ENCODE measurements at places on chromosomes 12 and 14. TPM values are rescaled to one million over a fixed set of nuclear protein-coding genes. Genes with fewer than 3 reads are reported as not detected.
A peak's percentile ranks its signal among the peaks of the same experiment; 100 is the strongest.

KRT85 gene
- not detected for total RNA-seq

PLBD1 gene
- total RNA-seq, result 6.6 TPM

DNA sequence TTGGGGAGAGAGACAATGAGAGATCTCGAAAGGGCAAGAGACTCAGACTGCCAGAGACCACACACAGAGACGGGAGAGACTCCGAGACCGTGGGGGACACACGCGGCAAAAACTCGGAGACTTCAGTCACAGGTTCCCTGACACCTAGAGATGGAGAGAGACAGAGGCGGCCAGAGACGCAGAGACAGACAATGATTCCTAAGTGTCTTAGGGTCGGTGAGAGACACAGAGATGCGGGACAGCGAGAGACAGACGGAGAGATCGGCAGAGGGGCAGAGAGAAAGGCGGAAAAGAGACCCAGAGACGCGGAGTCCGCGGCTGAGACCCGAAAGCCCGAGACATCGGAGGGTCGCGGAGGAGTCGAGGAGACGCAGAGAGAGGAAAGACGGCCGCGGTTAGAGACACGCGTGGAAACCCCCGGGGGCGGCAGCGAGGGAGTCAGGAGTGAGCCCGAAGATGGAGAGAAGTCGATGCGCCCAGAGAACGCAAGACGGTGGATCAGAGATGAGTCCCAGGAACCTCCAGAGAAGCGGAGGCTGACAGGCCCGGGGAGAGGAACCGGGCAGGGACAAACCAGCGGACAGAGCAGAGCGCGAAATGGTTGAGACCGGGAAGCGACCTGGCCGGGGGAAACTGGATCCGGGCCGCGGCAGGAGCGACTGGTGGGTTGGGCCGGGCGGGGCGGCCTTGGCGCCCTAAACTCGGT lies 7.8 kb downstream of the LHX5 start:
- DNase-seq, result no peak

DNA sequence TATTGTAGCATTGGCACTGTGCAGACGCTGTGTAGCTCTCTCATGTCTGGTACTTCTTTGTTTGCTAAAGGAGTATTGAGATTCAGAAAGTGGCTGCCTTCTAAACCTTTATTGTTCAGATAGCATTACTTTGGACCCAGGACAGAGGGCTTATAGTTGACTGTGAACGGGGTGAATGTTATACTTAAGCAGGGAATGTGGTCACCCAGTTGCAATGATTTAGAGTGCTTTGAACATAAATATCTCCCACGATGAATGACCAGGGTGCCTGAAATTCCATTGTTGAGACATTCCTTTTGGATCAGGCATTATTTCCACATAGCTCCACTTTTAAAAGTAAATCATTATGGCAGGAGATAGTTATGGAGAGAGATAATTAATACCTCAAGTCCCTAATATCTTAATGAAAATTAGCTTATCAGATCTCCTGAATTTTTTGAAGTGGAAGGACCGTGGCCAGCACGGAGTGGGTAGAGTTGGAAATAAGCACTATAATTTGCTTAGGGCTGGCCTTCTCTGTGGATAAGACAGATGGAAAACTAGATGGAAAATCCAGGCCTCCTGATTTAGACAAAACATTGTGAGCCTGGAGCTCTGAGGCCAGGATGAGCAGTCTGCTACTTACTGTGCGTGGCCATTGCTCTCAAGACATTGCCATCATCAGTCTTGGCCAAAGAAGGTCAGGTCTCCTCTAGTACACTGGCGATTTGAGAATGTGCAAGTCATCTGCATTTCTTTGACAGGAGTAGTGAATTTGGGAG lies 114.5 kb downstream of the ETV6 start:
- DNase-seq, result peak; percentile 65

DNA sequence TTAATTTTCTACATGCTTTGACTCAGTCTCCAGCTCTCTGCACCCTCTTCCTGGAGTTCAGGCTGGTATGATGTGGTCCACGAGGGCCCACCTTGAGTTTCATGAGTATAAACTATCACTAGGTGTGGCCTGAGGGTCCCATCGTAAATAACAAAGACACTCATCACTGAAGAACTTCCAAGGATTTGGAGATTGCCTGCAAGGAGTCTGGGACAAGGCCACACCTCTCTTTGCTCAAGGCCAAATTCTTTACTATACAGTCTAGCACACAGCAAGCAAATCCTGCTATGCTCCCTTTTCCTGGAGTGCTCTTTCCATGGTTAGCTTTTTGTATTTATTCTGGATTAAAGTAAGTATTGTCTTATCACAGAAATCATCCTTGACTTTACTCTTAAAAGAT lies 271.9 kb downstream of the SLC16A7 start:
- DNase-seq, result no peak

DNA sequence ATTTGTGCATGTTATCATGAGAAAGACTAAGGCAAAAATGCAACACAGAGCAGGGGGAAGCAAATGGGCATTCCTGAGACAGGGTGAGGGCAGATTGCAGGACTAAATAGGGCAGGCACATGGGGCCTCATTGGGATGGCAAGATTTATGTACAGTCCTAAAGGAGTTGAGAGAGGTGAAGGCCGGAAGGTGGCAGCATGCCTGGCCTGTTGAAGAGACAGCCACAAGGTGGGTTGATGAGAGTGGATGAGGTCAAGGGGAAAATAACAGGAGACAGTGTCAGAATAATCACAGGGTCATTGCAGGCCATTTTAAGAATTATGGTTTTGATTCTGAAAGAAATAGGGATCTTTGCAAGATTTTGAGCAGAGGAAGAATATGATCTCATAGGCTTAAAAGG lies 21.0 kb downstream of the PAH start:
- DNase-seq, result no peak

DNA sequence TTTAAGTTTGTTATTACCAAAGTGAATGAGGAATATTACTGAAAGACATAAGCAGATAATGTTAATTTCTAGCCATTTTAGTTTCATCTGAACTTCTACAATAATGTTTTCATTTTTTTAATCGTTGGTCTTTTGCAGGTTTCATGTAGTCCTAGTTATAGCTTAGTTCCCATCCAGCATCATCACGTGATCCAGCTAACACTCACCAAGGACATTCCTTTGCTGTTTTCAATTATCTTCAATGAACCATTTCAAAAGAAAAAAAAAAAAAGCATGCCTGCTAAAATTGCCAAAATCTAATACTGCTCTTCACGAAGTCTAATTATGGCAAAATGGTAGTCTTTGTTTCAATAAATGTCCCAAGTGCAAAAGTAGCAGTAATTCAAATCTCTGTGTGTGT lies 187.7 kb upstream of the ATXN7L3B start:
- DNase-seq, result no peak

GRCh38 chr14:51462706-51463105 lies 189.0 kb upstream of the FRMD6 start:
- no peak for DNase-seq

GRCh38 chr12:31322801-31323207 lies 3.1 kb downstream of the SINHCAF start:
- no peak for DNase-seq

TAS2R31 gene
- 2.6 TPM for total RNA-seq

- DNase-seq, result no peak
Measured at GRCh38 chr12:132562489-132563021, 47.8 kb downstream of the LRCOL1 start.

RHEBL1 gene
- total RNA-seq, result 3.8 TPM

- DNase-seq, result no peak
Measured at GRCh38 chr12:21675641-21676040, 18.0 kb upstream of the LDHB start.

DNA sequence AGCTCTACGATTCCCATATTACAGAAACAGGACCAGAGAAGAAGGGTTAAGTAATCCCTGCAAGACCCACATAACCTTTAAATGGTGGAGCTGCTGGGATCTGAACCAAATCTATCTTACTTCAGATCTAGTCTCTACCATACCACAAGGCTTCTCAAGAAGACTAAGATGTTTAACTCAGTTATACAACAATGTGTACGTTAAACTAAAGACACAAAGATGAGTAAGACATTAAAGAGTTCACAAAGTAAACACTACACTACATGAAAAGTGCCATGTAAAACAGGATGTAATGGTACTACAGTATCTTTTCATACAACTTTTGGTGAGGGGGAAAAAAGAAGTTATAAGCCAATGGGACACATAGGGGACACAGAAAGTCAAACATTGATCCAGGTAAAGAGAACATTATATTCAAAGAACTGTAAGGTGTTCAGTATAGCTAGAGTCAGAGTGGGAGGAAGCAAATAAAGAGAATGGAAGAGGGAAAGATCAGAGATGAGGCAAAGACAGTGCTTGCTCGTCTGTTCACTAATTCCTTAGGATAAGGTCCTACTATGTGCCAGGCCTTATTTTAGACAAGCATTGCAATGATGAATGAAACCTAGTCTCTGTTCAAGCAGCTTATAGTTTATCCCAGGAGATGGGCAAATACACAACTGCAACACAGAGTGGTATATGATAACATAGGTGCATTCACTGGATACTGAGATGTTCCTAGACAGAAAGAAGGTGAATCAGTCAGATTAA lies 7.7 kb downstream of the TMED10 start:
- DNase-seq, result no peak

- no peak for DNase-seq
Measured at GRCh38 chr12:105916760-105917039, 222.1 kb downstream of the NUAK1 start.

SMIM41 gene
- not detected for total RNA-seq

KRT86 gene
- total RNA-seq, result 9.2 TPM
